ENCODE measurements at places on chromosomes 1 and 21.
A peak's percentile ranks its signal among the peaks of the same experiment; 100 is the strongest.

DNA sequence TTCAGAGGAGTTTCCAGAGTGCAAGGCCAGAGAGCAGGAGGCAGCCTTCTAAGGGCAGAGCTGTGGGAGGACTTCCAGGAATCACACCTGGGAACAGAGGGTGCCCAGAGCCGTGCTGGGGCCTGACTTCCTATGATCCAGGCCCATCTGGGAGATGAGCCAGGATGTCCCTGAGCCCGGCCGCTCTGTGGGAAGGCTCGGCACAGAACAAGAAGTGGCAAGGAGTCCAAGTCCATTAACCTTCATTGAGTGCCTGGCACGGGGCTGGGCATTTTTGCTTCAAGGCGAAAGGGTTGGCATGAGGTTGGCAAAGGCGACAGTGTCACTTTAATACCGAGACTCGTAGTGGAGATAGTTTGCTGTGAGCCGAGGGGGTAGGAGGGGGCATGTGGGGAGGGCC lies 18.2 kb downstream of the TMEM201 start:
- no peak for DNase-seq

- peak; percentile 19 for DNase-seq
Observed at GRCh38 chr1:91731815-91732214, 154.1 kb downstream of the TGFBR3 start.

DNA sequence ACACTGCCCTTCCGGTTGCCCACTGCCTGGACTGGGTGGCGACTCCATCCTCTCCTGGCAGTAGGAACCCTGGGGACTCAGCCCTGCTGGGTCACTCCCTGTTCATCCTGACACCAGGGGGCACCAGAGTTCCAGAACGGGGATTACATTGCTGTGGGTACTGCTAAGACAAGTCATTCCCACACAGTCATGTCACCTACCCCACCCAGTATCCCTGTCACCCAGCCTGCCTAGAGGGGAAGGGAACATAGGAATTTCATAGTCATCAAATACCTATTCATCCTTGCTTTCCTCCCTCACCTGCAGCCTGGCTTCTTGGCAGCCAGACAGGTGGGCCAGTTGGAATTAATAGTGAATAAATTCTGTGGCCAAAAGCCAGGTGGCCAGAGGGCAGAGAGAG lies 9.8 kb upstream of the SFN start:
- peak; percentile 72 for DNase-seq

GRCh38 chr1:190738317-190738716 lies 260.7 kb upstream of the BRINP3 start:
- DNase-seq: no peak

DNA sequence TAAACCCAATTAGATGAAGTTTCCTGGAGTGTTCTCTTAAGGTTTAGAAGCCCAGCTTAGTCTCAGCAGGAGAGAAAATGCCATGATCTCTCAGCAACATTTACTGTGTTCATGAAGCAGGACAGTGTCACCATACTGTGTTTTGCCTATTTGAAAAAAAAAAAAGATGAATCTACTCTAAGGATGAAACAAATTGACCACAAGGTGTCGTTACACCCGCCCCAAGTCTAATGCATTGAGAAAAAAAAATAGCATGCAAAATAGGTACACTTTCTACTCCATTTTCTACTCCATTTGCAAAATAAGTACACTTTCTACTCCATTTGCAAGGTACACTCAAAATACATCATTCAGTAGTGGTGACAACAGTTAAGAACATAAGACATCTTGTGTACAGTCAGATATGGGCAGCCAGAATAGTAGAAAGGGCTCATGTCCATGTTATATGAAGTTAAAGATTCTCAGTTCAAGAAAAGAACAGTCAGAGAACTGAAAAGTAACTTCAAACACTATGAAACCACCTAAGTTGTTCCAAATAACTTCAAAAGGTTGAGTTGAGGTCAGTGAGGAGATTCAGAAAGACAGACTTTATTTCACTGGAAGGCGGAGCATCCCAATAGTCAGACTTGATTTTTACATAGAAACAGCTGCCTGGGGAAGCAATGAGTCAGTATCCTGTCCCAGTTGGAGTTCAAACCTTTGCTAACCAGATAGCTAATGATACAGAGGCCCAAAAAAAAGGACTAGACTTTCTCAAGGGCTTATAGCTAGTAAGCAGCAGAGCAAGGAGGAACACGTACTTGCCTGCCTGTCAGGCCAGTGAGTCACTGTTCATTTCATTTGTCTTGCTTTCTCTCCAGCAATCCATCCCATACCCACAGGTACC lies 13.3 kb downstream of the PLPPR5 start:
- DNase-seq: no peak

GRCh38 chr1:19311503-19311930 lies 427 bp downstream of the AKR7A2 start:
- DNase-seq: no peak

DNA sequence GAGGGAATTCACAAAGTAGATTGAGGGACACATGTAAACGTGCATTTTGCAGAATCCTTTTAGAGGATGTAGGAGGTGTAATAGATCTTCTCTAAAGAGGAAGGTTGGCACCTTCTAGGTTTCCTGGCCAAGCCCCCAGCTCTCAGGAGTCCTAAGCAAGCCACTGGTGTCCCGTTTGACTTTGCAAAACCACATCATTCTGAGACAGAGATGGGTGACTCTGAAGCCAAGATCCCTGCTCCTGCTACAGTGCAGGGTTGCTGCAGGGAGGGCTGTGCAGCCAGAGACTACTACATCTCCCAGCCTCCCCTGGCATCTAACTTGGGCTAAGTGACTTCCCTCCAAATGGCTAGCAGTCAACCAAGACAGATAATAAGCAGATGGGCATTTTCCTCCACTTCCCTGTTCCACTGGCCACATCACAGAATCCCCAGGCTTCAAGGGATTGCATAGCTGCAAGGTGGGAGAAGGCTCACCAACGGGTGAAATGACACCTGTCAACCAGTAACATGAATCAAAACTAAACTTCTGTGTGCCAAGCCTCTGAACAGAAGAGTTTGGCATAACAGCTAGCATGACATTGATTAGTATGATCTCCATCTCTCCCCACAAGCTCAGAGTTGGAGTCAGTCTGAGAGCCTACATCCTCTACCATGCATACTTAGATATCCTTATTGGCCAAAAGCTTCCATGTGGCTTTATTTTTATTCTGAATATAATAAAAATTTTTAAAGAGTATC lies 129.6 kb upstream of the COA6 start:
- DNase-seq: no peak

DNA sequence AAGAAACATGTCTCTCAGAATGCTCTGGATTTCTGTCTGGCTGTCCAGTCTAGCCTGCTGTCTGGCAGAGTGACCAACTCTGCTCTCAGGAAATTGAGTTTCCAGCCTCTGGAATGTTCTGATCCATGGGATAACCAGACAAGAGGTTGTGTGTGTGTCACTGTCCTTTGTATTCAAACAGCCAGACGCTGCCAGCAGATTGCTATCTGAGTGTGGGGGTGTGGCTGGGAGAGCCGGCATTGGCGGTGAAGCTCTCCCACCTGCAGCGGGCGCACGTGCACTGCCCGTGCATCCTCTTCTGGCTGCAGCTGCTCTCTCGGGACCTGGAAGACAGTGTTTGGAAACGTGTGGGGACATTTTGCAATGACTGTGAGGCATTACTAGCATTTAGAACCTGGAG lies 26.1 kb downstream of the PKP1 start:
- no peak for DNase-seq

GRCh38 chr21:42971897-42972275 lies 2.5 kb upstream of the PKNOX1 start:
- no peak for DNase-seq

- DNase-seq: no peak
Observed at GRCh38 chr21:39313042-39313570, 326 bp downstream of the BRWD1 start.

DNA sequence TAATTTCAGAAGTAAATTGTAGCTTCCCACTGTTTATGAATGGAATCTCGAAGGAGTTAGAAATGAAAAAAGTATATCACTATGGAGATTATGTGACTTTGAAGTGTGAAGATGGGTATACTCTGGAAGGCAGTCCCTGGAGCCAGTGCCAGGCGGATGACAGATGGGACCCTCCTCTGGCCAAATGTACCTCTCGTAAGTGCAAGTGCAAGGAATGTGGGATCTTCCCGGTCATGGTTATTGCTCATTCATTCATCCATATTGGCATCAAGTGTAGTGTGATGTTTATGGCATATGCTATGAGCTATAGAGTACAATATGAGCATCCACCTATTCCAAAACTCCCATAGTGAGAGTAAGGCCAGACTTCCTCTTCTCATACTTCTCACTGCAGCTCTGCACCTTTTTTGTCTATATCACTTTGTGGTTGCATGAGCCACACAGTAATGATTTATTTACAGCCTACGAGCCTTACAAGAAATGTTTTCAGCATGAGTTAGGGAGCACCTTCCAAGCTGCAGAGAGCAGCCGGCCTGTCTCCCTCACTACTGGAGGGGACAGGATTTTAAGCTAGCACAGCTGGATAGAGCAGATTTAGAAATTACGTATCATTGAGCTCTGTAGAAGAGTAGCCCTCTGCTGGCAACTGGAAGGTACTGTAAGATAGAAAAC lies 24.9 kb upstream of the CR1L start:
- peak; percentile 33 for DNase-seq

- DNase-seq: peak; percentile 64
Observed at GRCh38 chr1:228734881-228735801, at the start of gene RHOU. Gene RHOU, plus strand, starts transcription at chr1:228735479. Its CDS starts 264 bp downstream, at chr1:228735743.

DNA sequence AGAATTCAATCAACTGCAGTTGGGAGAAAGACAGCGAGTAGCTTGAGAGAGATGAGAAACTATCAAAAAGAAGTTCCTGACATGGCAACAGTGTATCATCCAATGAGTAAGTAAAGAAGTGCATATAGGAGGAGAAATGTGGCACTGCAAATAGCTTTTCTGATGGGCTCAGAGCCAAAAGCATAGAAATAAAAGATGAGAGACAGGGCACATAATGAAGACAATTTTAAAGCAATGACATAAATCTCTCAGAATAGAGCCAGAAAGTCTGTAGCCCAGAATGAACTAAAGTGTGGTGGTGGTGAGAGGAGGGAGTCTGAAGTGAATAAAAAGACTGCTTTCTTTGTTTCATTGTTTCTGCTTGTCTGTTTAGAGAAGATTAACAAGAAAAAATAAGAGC lies 34.3 kb downstream of the TNFSF18 start:
- DNase-seq: no peak

DNA sequence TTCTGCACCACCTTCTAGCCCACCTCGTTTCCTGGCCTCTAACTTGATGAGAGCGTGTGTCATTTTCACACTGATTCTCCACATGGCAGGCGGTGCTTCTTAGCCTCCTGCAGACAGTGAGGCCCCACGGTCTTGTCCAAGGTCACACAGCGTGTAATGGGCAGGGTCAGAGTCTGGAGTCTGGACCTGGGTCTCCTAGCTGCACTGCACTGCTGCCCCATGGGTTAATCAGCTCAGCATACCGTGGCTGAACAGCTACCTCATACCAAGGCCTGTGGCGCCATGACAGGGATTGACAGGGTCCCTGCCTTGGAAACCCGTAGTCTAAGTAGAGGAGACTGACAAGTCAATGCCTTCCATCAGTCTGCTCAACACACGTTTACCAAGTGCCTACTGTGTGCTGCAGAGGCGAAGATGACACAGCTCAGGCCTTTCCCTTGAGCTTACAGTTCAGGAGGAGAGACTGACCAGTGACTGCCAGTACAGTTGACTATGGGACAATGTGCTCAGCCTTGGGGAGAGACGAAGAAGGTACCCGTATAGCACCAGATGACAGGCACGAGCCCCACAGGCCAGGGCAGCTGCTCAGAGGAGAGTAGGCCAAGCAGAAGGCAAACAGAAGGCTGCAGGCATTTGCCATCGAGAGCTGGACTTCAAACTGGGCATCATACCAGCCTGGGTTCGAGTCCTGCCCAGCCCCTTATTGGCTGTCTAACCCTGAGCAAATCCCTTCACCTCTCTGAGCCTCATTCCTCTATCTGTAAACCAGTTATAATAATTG lies 5.5 kb downstream of the PCSK9 start:
- DNase-seq: no peak

DNA sequence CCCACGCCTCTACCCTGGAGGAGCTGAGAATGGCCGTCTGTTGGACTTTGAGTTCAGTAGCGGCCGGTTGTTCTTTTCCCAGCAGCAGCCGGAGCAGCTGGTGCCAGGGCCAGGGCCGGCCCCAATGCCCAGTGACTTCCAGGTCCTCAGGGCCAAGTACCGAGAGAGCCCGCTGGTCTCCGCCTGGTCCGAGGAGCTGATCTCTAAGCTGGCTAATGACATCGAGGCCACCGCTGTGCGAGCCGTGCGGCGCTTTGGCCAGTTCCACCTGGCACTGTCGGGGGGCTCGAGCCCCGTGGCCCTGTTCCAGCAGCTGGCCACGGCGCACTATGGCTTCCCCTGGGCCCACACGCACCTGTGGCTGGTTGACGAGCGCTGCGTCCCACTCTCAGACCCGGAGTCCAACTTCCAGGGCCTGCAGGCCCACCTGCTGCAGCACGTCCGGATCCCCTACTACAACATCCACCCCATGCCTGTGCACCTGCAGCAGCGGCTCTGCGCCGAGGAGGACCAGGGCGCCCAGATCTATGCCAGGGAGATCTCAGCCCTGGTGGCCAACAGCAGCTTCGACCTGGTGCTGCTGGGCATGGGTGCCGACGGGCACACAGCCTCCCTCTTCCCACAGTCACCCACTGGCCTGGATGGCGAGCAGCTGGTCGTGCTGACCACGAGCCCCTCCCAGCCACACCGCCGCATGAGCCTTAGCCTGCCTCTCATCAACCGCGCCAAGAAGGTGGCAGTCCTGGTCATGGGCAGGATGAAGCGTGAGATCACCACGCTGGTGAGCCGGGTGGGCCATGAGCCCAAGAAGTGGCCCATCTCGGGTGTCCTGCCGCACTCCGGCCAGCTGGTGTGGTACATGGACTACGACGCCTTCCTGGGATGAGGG lies 28.5 kb upstream of the SPSB1 start:
- DNase-seq: no peak

DNA sequence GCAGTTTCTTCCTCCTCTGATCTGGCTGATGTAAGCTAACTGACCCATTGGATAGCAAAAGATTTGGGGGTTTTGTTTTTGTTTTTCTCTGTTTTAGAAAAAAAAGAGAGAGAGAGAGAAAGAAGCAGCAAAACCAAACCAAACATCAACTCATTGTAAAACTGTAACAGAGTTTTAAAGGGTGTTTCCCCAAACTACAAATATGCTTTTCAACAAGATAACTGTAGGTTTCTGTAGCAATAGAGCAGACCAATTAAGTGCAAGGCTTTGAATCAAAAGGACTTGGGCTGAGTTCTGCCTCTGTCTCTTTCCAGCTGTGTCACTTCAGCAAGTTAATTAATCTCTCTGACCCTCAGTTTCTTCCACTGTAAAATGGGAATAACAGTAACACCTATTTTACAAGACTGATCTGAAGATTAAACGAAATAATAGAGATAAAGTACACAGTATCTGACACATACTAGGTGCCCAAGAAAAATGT lies 44.5 kb downstream of the RRAGC start:
- no peak for DNase-seq

GRCh38 chr1:194167956-194168640 lies 981.7 kb upstream of the B3GALT2 start:
- no peak for DNase-seq

Data from naive thymus-derived CD8-positive, alpha-beta T cell (primary cell).